DMS153 (cell line): ENCODE measurements at places on chromosomes 7 and 10.

DNA sequence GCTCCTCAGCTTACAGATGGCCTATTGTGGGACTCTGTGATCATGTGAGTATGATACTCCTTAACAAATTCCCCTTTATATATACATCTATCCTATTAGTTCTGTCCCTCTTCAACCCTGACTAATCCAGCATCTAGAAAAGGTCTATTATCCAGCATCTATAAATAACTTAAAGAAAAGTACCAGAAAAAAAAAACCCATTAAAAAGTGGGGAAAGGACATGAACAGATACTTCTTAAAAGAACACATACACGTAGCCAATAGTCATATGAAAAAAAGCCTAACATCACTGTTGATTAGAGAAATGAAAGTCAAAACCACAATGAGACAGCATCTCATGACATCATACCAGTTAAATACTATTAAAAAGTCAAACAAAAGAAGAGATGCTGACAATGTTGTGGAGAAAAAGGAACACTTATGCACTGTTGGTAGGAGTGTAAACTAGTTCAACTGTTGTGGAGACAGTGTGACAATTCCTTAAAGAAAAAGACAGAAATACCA lies 549.5 kb upstream of the GRM3 start:
- no peak for DNase-seq

- no peak for DNase-seq
Observed at GRCh38 chr7:90816511-90817142, 220.5 kb downstream of the CDK14 start.

GRCh38 chr7:98713165-98713810 lies 96.2 kb downstream of the NPTX2 start:
- DNase-seq = no peak

DNA sequence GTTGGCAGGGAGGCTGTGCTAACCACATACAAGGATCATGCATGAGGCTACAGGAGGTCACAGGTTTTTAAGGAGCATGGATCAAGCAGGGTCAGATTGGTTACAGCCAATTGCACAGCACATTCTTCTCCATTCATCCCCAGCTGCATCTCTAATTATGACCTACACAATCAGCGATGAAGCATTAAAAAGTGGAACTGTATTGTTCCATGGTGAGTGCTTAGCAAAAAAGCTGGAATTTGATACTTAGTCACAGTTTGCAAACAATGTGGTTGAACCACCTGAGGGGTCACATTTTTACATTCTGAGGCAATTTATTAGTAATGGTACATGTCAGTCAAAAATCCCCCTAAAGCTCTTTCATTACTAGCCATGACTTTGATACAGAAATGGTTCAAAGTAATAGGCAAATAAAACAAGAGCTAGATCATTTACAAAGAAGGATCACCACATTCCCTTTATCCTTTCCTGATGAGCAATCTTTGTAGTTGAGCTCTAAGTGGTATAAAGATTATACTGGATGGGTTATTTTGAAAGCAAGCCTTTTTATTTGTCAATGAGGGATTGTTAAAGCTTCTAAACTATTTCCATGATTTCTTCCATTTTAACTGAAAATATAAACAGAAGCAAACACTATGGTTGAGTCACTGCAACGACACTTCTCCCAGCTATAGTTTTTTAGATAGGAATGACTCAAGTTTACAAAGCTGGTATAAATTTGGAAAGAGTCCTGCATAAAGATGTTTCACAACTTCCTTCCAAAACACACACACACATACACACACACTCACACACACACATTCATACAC lies 217.8 kb upstream of the SEMA3A start:
- no peak for DNase-seq
